ENCODE measurements at places on chromosomes 4 and X.

DNA sequence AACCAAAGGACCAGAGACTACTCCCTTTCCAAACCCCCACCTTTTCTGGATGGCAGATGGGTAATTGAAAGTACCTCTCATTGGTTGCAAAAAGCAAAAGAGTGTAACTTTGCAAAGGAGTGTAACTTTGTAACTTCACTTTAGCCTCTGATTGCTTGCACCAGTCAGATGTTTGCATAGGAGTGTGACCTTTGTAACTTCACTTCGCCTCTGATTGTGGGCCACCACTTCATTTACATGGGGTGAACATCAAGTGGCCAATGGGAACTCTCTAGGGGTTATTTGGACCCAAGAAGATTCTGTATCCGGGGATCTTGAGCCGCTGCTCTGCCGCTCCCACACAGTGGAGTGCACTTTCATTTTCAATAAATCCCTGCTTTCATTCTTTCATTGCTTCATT, 9.9 kb upstream of the SLC25A43 start:
- no peak for DNase-seq

DNA sequence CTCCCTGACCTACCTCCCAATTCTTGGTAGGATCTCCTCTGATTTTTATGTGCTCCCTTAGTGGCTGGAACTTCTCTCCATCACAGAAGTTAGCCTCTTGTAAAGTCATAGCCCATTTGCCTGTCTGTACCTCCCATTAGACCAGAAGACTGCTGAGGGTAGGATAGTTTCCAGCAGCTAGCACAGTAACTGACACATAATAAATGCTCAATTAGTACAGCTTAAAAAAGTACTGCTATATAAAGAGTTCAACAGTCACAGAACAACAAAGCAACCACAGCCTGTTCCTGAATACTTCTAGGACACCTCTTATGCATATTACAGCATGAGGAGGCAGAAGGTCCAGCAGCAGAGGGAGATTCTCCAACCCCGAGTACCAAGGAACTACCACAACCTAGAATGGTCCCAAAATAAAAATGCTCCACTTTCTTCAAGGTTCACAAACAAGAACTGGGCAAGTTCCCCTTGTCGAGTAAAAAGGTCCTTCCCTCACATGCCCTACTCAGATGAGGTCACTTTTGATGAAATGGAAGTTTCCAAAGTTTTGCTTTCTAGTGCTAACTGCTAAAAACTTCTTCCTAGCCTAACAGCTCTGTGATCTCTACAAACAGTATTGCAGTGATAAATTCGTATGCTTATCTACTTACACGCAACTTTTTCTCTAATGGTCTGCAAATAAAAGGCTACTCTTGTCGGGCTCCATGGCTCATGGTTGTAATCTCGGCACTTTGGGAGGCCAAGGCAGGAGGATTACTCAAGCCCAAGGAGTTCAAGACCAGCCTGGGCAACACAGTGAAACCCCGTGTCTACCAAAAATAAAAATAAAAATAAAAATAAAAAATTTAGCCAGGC, 12.8 kb downstream of the MECP2 start:
- no peak for DNase-seq

DNA sequence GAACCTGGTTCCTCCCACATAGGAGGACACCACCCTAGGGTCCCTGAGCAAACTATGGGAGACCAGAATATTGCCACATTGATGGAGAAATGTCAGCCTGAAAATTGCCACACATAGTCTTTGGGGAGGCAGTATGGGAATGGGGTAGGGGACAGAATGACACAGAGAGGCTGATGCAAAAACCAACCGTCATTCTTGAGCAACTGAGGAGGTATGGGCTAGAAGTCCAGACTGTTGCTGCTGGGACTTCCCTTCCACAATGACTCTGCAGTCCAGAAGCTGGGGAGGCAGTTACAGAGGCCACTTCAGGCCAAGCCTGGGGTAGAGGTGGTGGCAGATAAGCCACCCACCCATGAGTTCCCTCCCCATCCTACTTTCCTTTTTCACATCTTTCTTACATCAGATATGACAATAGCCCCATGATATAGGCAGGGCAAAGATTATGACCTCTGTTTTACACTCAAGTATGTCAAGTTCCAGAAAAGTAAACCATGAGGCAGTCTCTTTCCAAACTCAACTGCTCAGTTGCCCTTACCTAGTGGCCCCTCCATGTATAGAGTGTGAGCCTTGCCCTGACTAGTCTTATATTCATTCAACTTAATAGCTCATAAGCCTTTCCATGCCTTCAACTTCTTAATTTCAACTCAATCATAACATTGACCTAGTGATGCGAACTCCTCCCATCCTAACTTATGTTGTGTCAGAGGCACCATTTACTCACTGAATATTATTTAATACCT, 41.7 kb downstream of the VSIG4 start:
- DNase-seq: no peak

GRCh38 chrX:151609222-151609621, 45.7 kb downstream of the PASD1 start:
- DNase-seq: no peak

DNA sequence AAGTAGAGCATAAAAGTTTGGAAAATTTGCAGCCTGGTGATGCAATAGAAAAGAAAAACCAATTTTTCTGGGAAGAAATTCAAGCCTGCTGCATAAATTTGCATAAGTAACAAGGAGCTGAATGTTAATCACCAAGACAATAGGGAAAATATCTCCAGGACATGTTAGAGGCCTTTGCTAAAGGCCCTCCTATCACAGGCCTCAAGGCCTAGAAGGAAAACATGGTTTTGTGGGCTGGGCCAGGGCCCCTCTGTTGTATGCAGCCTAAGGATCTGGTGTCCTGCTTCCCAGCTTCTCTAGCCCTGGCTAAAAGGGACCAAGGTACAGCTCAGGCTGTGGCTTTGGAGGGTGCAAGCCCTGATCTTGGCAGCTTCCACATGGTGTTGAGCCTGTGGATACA, 6.2 kb upstream of the RTL3 start:
- no peak for DNase-seq
